ENCODE measurements at places on chromosomes 5 and 9.

- no peak for DNase-seq
Measured at GRCh38 chr5:125410537-125411070, 664.2 kb upstream of the ZNF608 start.

DNA sequence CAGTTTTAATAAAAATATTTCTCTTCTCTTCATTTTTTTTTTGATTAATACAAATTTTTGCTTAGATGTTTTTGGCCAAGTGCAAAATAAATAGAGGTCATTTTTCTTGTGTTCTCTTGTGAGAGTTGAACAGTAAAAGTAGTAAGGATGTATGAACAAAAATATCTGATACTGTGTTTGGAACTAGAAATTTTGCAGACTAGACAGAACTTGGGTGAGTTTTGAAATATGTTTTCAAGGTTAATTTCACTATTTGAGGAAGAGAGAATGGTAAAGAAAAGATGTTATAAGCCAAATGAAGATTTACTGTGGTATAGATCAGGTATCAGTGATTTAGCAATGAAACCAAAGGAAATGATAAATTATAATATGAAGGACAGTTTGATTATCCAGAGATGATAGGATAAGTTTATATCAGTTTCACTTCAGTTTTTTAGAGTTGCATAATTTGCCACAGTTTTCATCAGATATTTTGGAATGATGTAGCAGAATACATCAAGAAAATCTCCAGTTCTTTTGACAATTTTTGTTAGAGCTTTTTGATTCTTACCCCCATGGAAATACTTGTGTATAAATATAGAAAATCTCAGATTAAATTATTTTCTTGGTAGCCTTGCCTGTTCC lies 147.9 kb upstream of the VCAN start:
- no peak for DNase-seq

GRCh38 chr5:126656401-126657007 lies 55.8 kb downstream of the PHAX start:
- peak; percentile 76 for DNase-seq

- no peak for DNase-seq
Measured at GRCh38 chr9:98334796-98335195, 79.3 kb upstream of the TBC1D2 start.

GRCh38 chr5:100800562-100800961 lies 102.5 kb downstream of the ST8SIA4 start:
- DNase-seq = no peak

DNA sequence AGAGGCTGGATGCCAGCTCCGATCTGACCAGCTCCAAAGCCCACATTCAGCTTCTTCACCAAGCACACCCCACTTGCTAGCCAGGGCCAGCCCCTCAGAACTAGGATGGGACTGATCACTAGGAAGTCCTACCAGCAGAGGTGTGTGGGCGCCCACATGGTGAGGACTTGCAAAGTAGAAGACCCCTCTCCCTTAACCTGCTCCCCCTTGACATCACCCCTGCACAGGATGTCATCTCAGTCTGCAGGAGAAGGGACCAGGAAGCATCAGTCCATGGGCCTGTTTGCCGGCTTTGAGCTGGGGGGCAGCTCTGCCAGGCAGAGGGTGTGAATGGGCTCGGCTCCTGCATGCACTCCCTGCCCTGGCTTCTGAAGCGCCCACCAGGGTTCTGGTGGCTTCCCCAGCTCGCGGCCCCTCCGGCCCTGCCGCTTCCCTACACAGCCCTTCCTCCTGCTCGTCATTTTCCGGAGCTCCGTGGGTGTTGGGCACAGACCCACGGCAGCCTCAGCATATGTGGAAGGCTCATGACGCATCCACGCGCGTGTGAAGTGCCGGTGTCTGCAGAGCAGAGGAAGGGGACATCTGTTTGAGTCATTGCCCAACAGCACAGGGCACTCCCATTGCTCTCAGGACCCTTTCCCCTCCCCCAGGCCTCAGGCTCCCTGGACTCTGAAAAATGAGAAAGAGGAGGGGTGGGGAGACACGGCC lies 3.7 kb upstream of the FAM78A start:
- DNase-seq = peak; percentile 47

GRCh38 chr5:158938200-158938599 lies 161.5 kb downstream of the EBF1 start:
- DNase-seq = no peak

GRCh38 chr9:92704528-92704927 lies 34.6 kb upstream of the IPPK start:
- DNase-seq = no peak

DNA sequence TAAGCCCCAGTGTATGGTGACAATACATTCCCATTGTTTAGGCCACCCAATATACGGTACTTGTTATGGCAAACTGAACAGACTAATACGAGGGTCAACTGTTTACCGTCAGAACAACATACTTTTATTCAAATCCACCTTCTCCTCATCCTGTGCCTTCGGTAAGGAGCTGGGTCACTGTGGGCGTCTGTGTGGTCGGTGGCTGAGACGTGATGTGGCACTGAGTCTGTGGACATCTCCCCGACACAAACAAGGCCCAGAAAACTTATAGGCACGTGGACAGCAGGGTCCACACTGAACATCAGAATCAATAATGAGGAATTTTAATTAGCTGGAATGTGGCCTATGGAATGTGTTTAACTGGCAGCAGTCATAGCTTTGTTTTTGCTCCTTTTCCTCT lies 154.3 kb upstream of the IRX2 start:
- DNase-seq = no peak

DNA sequence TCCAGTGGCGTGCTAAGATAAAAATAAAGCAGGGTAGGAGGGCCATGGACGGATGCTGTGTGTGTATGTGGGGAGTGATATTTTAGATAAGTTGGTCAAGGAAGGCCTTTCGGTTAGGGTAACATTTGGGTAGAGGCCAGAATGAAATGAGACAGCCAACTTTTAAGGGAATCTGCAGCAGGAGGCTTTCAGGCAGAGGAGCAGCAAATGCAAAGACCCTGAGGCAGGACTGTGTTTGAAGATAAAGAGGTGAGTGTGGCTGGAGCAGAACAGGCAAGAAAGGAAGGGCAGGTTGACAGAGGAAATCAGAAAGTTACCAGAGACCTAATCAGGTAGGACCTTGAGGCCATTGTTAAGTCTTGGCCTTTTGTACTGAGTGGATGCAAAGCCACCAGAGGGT lies 106.2 kb downstream of the MAST4 start:
- DNase-seq = no peak

GRCh38 chr5:68315679-68316271 lies 100.2 kb downstream of the PIK3R1 start:
- no peak for DNase-seq

DNA sequence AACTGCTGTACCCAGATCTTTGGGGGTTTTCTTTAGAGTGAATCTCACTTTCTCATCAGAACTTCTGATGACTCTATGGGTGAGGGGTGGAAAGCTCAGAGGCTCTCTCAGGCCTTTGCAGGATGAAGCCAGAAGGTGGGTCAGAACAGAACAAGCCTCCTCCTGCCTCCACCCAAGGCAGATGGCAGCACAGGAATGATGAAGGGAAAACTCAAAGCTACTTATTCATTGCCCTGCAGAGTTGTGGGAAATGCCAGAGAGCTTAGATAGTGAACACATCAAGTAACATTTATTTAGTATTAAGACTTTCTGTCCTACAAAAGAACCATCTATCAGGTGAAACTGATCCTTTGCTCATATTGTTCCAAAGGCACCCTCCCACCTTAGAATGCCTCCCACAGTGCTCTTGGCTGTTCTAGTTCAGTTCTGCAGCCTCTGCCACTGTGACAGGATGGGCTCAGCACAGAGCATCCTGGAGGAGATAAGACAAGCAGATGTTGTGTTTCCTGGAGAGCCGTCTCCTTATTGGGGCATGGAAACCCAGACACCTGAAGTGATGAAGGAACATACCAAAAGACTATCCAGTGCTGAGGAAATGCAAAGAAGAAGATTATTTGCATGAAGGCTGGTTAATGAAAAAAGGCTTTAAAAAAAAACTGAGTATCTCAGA lies 146.6 kb downstream of the ADAMTS12 start:
- DNase-seq = no peak

- DNase-seq = no peak
Measured at GRCh38 chr5:8382456-8382855, 513.5 kb downstream of the MTRR start.

- DNase-seq = no peak
Measured at GRCh38 chr9:6014670-6015270, 654 bp downstream of the RANBP6 start.

DNA sequence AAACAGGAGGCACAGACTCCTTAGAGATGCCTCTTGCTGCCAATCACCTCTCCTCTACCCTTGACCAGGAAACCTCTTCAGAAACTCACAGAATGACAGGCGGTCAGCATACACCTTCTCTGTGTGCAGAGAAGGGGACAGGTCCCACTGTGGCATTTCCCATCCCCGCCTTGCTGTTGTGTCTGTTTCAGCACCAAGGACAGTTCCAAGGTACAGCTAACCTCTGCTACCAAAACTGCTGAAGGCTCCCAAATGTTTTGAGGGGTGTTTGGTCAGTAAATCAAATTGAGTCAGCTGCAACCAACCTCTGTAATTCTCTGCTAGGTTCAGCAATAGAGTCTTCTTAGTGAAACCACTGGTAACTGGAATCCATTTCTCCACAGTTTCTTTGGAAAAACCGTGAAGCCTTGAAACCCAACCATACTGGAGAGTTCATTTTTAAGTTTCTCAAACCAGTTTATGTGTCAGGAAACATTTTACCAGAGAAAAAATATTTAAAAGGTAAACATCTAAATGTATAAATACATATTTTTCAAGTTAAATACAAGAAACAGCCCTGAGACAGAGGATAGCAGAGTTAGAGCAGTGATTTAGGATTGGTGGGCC lies 122.0 kb downstream of the DRD1 start:
- peak; percentile 12 for DNase-seq

- no peak for DNase-seq
Measured at GRCh38 chr5:132100672-132101261, 27.2 kb downstream of the CSF2 start.

DNA sequence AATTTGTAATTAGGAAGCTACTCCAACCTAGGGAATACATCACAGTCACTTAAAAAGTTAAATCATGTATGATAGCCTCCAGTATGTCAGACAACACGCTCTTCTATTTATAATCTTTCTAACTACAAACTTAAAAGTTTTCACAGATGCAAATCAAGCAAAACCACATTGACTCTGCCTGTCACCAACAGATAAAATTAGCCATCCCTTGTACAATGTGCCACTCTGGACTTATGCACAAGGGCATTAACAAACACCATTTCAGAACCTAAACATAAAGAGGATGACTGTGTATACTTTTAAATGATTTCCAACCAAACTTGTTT lies 14.7 kb downstream of the ERP44 start:
- DNase-seq = no peak

DNA sequence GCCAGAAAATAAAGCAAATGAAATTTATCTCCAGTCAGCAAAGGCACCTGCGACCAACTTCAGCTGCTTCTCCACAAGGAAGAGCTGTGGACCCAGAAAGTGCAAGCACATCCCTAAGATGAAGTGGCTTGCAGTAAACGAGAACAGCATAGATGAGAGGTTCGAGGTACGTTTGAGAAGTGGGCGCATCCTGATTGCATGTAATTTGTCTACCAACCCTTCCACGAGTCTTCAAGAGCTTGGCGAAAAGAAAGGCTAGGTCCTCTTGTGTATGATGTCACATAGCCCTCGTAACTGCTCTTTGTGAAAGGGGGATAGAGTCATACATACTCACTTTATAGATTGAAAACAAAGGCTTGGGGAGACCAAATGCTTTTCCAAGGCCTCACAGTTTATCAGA lies 6.0 kb upstream of the LCP2 start:
- no peak for DNase-seq

DNA sequence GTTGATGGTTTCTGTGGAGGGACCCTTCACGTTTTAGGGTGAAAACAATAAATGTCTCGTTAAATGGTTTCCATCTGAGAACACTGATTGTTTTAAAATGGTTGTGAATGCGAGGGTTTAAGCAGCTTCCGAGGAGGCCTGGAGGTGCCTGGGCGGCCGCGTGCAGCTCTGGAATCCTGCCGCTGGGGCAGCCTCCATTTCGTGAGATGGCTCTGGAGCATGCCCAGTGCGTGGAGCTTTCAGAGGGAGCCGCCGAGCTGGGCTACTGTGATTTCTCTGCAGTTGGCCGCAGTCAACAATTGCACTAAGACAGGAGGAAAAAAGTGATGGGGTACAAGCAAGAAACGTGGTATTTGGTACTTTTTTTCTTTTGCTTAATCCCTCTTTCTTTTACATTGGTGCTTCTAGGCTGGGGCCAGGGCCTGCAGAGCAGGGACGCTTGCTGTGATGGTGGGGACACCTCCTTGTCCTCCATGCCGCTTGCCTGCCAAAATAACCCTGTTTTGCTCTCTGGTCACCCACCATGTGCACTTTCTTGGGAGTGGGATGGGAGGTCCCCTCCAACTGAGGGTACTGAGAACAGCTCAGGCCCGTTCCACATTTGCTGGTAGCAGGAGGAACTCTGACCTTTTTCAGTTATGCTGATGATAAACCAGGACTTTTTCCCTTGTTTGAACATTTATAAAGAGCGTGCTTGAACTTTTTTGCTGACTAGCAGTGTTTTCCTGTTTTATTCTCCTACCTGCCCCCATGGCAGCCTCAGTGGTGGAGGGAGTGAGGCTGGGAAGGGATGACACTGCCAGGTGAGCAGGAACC lies 47.1 kb downstream of the EHMT1 start:
- peak; percentile 61 for DNase-seq

GRCh38 chr9:132622159-132622558 lies 39.8 kb downstream of the BARHL1 start:
- DNase-seq = no peak

DNA sequence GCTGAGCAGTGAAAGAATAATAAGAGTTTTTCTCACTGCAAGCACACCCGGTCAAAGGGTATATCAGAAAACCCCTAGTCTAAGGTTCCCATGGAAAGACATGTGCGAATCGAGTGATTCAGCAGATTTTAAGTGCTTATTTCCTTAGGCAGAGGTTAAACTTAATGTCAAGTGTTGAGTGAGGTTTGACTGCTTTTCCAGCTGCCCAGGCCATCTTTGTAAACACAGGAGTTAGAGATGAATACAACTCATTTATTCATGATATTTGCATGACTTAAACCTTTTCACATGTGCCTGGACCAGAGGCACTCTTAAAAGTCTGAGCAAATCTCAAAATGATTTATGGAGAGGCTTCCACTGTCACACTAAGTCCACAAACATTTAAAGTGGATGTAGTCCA lies 137.8 kb upstream of the RGMB start:
- DNase-seq = no peak

- DNase-seq = peak; percentile 80
Measured at GRCh38 chr9:118595719-118596305, 773.4 kb downstream of the BRINP1 start.

DNA sequence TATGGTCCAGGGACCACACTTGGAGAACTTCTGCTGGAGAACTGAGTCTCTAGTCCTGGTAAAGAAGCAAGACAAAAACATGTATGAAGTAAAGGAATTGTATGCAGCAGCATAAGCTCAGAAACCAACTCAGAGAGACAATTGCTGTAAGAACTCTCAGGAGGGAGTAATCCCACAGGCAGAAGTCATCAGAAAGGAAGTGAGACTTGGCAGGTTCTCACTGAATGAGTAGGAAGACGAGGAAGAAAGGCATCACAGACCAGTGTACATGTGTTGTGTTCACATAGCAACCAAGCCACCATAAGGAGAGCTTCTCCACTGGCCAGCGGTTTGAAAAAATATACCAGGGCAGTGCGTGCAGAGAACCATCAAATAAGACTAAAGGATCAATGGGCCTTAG lies 57.9 kb upstream of the FST start:
- no peak for DNase-seq

Data from Ammon's horn (tissue), 1 donor.